HFFc6 (cell line): ENCODE measurements at places on chromosomes 3 and 15.

DNA sequence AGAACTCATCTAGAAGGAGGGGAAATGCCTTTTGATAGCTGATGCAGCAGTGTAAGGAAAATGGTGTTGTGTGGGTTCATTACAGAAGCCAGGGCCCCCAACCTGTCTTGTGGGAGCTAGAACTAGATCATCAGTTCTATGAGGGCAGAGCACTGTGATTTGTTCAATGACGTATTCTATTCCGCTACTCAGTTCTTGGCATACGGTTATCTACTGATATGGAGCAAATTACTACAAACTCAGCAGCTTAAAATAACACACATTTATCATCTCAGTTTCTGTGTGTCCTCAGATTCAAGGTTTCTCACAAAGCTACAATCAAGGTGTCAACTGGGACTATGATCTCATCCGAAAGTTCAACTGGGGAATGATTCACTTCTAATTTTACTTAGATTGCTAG is 250.5 kb downstream of the FEZF2 start:
- no peak for DNase-seq

DNA sequence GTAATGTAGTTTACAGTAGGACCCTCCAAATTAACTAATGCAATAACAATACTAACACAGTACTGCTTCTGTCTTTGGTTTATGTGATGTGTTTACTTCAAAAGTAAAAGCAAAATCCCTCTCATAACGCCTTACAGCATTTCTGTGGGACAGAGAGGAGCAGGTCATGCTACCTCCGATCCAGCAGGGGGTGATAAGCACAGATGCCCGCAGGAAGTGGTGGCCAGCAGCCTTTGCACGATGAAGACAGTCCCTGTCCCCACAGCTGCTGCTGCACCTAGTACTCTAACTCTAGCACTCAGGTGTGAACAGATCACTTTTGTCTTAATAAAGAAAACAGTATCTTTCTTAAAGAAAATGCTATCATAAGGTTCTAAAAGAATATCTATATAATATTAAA is 38.3 kb downstream of the ANO10 start:
- no peak for DNase-seq

- no peak for DNase-seq
Measured at GRCh38 chr3:61813636-61814035, 252.3 kb downstream of the PTPRG start.

DNA sequence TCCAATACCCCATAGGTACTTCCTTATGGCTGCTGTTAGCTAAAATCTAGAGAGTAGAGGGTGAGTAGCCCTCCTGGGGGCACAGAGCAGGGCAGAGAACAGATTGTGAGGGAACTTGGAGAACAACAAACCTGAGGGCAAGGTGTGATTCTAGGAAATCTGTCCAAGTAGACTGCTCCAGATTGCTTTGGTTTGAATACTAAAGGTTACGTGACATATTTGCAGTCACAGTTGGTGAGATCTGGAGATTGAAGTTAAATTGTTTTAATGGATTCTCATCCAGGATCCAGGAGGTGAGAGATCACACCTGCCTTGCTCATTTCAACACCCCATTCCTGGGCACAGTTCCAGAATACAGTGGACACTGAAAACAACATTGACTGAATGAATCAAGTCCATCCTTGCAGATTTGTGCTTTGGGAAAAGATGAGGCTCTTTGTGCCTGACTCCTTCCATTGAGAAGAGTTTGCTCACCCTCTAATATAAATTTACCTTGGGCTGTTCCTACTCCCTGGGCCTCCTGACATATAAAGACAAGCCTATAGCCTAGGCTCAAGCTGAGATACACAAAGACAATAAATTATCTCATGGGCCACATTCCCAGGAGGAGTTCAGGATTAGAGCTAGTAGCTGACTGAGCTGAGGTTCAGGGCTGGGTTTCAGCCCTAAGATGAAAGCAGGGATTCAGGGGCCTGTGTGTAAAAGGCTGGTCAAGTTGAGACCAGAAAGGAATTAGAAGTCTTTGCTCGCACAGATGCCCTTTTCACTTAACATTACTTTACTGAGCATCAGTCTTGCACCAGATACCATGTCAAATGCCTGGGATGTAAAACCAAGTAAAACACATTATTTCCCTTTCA is 400.9 kb upstream of the MCTP2 start:
- DNase-seq = no peak

GRCh38 chr3:114011059-114011797 is 45.1 kb downstream of the CCDC191 start:
- no peak for DNase-seq
